ENCODE measurements at places on chromosomes 1 and 21.

GRCh38 chr1:216849146-216849545 lies 125.9 kb upstream of the ESRRG start:
- DNase-seq: no peak

GRCh38 chr1:79929356-79929755 lies 922.8 kb upstream of the ADGRL4 start:
- DNase-seq: no peak

- no peak for DNase-seq
These were observed 877.7 kb downstream of the MRPL39 start for GRCh38 chr21:24729568-24729967.

- DNase-seq: no peak
These were observed 715.5 kb downstream of the NCAM2 start for GRCh38 chr21:21713651-21714180.

- DNase-seq: no peak
These were observed 96.5 kb upstream of the EXO1 start for GRCh38 chr1:241751524-241751923.
